ENCODE measurements at places on chromosomes 1 and 21.

DNA sequence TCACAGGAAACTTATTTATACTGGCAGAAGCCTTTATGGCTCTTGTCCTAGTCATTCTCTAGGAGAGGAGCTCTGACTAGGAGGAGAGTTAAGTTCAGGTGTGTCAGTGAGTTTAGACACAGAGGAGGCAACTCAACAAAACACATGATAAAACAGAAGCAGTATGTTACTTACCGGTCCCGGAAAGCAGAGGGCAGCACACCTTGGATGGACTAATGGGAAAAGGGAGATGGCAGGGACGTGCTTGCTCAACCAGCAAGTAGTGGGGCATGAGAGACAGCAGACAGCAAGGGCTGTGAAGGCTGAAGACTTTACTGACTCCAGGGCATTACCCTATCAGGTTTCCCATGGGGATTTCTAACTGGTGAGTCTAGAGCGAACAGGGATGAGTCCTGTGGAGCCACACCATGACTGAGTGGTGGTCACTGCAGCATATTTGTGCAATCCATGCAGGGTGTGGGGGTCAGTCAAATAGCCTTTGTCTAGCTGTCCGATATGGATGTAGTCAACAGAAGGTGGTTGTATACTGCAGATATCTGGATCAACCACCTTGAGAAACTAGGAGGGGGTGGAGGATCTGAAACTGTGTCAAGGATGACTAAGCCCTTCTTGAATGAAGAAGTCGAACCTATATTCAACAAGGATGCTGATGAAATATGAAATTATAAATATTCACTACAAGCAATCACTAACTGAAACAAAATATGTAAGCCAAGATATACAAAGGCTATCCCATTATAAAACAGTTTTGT, 596.3 kb upstream of the CHRM3 start:
- DNase-seq = no peak

DNA sequence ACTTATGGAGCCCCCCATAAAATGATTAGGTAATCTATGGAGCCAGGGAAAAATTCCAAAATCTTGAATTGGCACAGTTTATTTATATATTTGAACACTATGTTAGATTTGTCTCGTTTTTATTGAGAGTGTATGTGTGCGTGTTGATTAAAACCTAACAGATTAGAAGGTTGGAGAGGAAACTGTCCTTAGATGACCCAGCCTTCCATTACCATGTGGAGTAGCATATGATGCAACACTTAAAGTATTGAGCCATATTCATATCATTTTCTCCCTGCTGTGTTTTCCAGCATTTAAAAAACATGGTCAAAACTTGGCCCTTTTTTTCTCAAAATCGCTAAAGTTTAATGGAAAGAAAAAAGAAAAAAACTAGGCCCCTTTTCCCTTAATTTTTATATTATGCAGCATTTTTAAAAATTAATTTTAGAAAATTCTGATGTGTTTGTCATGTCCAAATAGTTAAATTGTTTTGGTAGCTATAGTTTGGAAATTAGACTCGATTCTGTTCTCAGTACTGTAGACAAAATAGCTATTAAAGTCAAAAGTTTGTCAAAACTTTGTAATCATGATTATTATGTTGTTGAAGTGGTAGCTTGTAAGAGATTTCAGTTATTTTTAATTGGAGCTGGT, 2.3 kb downstream of the LRRC8D start:
- no peak for DNase-seq

DNA sequence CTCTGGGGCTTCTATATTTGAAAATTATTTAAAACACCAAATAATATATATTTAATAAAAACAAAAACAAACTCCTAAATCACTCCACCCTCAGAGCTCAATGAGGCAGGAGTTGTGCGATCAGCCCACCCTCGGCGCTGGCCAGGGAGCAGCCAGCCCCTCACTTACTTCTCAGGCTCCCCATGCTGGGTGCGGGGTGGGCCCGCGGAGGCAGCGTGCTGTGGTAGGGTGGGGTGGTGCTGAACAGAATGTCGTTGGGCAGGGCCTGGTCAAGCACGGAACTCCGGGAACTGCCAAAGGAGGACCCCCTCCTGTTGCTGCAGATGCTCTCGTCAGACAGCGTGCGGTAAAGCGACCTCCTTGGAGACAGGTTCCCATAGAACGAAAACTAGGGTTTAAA, 204.5 kb downstream of the SIPA1L2 start:
- no peak for DNase-seq

- DNase-seq = no peak
Measured at GRCh38 chr1:214187933-214188332, 93.0 kb upstream of the SMYD2 start.

- no peak for DNase-seq
Measured at GRCh38 chr1:171666114-171666769, 13.8 kb upstream of the MYOC start.

DNA sequence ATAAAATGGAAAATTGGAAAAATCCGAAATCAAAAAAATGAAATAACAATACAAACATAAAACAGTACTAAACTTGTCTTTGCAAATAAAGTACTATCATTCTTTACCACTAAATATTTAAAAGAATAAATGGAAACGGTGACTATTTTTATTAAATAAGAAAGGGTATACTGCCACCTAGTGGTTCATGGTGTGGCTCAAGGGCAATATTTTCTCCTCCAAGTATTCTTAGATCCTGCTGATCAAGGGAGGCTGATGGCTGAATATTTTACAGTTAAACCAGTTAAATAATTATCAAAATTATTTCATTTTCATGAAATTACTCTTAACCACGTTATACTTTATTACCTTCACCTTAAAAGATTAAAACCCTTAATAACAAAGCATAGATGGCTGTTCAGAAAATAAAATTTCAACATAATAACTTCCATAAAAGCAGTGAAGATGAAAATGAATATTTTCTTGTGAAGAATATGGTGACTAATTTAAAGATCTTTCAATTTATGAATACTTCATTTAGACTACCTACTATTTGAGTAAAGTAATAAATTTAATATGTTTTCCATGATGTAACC, 1793.9 kb downstream of the NCAM2 start:
- DNase-seq = no peak

DNA sequence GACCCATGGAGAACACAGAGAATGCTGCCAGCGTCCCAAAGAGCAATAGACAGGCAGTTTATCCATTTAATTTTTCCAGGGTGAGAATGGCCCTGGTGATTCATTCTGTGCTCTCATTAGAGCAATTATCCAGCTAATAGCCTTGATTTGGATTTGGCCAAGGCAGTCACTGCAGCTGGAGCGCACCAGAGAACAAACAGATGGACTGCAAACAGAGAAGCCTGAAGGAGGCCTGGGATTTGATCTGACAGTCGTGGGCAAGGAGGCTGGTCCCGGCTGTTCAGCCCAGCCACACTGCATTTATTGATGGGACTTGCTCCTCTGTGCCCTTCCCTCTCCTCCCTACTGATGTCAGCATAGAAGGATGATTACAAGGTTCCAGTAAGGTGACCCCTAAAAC, 353.9 kb upstream of the C1orf174 start:
- DNase-seq = no peak

GRCh38 chr1:31244326-31244725, 4.6 kb upstream of the NKAIN1 start:
- DNase-seq = no peak

DNA sequence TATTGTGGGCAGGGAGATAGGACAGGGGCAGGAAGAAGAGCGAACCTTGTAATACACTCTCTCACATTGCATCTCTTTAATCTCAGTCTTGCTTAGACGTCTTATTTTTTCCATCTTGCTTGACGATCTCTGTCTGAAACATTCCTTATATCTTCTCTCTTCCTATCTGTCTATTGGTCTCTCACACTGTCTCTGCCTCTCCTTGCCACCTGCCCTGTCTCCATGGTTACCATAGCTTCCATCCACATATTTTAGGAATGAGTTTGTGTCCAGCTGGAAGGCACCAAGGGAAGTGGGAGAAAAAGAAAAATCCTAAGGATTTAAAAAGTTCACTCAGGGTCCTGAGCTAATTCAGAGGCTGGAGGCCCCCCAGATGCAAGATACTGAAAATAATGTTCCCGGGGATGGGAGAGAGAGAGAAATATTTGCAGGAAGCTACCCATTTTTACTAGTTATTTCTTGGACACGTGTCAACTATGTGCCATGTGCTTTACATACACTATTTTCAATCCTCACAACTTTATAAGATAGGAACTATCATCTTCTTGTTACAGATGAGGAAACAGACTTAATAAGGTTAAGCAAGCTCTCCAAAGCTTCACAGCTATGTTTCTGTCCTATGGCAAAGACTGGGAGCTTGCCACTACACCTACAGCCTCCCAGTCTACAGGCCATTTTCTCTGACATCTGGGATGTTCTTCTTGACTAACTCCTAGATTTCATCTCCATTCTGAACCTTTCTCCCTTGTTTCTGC, 933 bp downstream of the ANKRD34A start:
- no peak for DNase-seq

DNA sequence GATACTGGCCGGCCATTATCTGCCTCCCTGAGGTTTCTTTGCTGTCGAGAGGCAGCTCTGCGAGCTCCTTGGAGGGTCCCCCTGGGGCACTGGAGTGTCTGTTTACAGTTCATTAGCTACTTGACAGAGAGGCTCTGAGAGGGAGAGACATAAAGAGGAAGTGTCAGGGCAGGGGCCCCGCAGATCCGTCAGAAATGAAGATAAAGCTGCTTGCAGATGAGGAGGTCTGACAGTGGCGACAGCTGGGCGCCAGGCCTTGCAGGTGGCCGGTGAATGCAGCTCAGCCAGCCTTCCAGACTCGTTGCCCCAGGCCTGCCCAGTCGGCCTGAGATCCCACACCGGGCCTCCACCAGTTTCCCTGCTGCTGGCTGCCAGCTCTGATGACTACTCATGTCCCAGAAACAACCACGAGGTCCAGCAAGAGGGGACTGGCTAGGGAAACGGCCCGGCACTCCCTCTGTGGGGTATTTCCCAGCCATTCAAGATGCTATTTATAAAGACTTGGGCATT, 84.7 kb downstream of the DISP3 start:
- DNase-seq = no peak

GRCh38 chr1:171909711-171910110, 68.4 kb downstream of the DNM3 start:
- DNase-seq = no peak

DNA sequence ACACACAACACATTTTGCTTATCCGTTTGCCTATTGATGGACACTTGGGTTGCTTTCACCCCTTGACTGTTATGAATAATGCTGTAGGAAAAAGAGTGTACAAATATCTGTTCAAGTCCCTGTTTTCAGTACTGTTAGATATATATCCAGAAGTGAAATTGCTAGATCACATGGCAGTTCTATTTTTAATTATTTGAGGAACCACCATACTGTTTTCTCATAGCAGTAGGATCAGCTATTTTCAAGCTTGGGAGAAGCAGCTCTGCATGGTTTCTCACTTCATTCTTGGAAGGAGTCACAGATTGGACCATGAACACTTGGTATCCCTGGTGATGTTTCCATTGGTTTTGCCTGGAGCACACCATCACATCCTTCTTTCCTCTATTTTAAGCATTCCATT, 114.4 kb upstream of the ZP4 start:
- no peak for DNase-seq

GRCh38 chr1:66275083-66275482, 258.9 kb upstream of the SGIP1 start:
- DNase-seq = no peak

- DNase-seq = no peak
Measured at GRCh38 chr1:178126741-178127185, 32.9 kb downstream of the RASAL2 start.

DNA sequence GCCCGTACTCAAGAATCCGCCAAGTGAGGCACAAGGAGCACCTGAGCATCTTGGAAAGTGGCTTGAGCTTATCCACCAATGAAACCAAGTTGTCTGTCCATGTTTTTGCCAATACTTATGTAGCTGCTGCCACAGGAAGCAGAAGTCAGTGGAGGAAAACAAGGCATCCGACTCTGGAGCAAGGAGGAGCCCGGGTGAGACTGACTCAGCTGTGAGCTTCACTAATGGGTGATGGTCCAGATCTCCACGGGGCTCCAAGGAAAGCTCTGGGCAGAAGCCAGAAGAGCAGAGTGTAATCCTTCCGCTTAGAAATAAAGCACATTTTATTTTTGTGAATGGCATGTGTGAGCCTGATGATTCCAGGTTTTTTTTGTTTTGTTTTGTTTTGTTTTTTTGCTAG, 12.3 kb upstream of the SSR2 start:
- DNase-seq = no peak

- no peak for DNase-seq
Measured at GRCh38 chr1:45216200-45216541, 9.8 kb upstream of the ZSWIM5 start.

DNA sequence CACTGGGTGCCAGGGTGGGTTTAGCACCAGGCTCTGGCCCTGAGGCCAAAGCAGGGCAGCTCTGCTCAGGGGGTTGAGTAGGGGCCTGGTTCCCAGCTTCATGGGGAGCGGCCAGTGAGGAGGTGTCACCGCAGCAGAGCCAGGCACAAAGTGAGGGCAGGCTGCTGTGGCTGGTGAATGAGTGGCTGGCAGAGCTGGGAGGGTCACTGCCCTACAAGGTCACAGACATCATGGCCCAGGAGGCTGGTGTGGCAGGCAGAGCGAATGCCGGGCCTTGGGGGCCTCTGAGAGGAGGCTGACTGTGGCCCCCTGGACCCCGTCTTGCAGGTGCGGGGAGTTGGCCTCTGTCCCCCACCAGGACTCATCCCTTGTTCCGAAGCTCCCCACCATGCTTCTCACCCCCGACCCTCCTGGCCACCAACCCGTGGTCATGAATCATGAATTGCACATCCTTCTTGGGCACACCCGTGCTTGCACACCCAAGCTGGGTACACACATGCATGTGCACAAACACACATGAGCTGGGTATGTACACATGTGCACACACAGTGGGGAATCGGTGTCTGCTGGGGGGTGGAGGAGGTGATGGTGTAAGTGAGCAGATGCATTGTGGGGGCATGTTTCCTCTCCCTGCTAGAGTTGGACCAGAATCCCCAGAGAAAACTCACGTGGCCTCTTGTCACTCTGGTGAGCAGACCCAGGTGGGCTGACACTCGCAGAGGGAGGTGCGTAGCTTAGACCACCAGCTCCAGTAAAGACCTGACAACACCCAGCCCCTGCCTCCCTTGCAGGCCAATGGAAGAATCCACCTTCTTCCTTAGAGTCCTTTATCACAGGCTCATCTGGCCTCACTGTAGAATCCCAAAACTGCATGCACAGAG, 4.8 kb upstream of the GNB1 start:
- DNase-seq = no peak

DNA sequence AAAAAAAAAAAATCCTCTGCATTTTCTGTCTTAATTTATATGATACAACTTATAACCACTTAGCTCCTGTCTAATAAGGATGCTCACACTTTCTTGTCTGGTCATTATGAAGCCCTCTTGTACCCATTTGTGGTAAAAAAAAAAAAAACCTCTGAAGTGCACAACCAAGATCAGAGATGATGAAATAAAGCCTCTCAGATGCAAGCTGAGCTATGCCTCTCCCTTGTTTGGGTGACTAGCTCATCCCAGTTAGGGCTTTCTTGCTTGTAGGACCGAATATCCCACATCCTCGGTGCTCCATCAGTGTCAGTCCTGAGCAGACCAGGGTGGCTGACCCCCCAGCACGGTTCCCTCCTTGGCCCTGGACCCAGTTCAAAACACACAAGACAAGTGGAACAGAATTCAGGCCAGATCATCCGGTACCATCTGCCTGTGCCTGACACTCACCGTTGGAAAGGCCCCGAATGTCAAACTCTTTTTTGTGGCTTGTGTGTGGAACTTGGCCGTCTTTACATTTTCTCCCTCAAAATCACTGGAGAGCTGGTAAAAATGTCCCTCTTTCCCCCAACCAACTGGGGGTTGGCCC, 6.3 kb upstream of the SELENON start:
- DNase-seq = no peak

- DNase-seq = no peak
Measured at GRCh38 chr1:29196863-29197589, 15.3 kb upstream of the SRSF4 start.

GRCh38 chr1:85502171-85502570, 37.2 kb upstream of the DDAH1 start:
- DNase-seq = no peak
